Esophagus muscularis mucosa (tissue), 4 donors: ENCODE measurements at places on chromosomes 6 and 20. TPM values are rescaled to one million over a fixed set of nuclear protein-coding genes. Genes with fewer than 3 reads are reported as not detected.

DNA sequence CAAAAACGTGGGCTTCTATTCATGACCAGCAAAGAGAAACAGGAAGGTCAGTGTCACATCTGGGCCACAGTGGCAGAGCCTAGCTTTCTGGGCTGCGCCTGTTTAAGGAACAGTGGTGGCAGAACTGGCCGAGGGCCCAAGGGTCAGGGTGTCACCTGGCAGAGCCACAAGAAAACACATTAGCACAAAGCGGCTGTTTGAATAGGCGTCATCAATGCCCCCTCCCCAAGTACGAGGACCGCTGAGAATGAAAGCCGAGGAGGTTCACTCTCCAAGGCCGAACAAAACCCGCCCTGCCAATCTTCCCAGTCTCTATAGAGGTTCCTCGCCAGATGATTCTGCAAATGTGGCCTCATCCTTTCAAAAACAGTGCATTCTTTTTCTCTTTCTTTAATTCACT is 125.2 kb upstream of the TRAF3IP2 start:
- DNase-seq, result no peak
- no peaks in the 10 kb centered on the region for H3K27me3 ChIP-seq
- peaks cover 12% of the 10 kb centered on the region for H3K4me1 ChIP-seq
- H3K4me3 ChIP-seq, result no peak overlapping the region
- no peak overlapping the region for H3K27ac ChIP-seq
- no peaks in the 10 kb centered on the region for H3K36me3 ChIP-seq

- H3K4me1 ChIP-seq, result no peaks in the 10 kb centered on the region
- peak; percentile 60 for DNase-seq
- no peak overlapping the region for H3K4me3 ChIP-seq
Observed at GRCh38 chr6:110467566-110468140, 8.8 kb downstream of the SLC22A16 start.

DNA sequence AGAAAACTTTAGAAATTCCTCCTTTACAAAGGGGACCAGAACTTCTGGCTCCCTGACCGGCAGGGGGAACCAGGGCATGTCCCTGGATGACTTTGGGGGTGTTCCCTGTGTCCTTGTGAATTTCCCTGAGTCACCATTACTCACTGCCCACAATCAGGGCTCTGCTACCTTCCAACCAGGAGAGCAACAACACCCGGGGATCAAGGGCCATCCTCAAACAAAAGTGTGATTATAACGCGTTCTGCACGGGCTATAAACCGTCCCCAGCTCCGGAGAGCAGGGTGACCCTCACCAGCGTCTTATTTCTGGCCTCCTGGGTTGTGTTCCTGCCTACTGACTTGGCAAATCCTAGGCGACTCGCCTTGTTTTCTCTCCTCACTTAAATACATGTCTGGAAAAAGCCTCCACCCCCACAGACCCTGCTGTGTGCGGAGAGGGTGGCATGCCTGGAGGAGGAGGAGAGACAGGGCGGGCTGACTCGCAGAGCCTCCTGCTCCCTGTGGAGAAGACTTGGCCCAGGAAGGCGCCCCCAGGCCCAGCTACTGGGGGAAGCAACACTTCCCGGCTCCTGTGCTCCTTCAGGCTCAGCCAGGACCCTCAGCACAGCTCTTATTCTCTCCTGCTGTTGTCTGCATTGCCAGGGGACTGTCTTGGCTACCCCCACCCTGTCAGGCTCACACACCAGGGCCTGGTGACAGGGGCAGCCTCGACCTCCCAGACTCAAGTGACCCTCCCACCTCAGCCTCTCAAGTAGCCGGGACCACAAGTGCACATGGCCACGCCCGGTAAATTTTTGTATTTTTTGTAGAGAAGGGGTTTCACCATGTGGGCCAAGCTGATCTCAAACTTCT is 54.1 kb downstream of the FGD2 start:
- peaks cover 18% of the 10 kb centered on the region for H3K4me1 ChIP-seq
- peak overlapping the region; percentile 16 for H3K4me3 ChIP-seq
- no peak for DNase-seq
- no peaks in the 10 kb centered on the region for H3K36me3 ChIP-seq
- peak overlapping the region; percentile 84 for H3K27ac ChIP-seq

- peaks cover 58% of the 10 kb centered on the region for H3K4me1 ChIP-seq
- no peak for DNase-seq
- H3K4me3 ChIP-seq, result no peak overlapping the region
- no peaks in the 10 kb centered on the region for H3K36me3 ChIP-seq
- no peaks in the 10 kb centered on the region for H3K27me3 ChIP-seq
Observed at GRCh38 chr6:144317736-144318135, 32.6 kb downstream of the UTRN start.

GRCh38 chr6:135451617-135452190 is 45.8 kb downstream of the AHI1 start:
- no peaks in the 10 kb centered on the region for H3K4me1 ChIP-seq
- no peak overlapping the region for H3K27ac ChIP-seq
- no peak overlapping the region for H3K4me3 ChIP-seq
- H3K36me3 ChIP-seq, result peaks cover 56% of the 10 kb centered on the region
- no peak for DNase-seq

DNA sequence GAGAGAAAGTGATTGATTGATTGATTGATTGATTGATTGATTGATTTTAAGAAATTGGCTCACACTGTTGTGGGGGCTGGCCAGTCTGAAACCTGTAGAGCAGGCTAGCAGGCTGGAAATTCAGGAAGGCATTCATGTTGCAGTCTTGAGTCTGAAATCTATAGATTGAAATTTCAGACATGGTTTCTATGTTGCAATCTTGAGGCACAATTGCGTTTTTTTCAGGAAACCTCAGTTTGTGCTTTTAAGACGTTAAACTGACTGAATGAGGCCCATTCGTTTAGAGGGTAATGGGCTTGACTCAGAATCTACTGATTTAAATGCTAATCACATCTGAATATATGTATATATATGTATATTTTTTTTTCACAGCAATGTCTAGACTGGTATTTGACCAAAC is 106.3 kb downstream of the STXBP5 start:
- no peaks in the 10 kb centered on the region for H3K4me1 ChIP-seq
- DNase-seq, result no peak
- no peak overlapping the region for H3K27ac ChIP-seq
- H3K4me3 ChIP-seq, result no peak overlapping the region
- H3K27me3 ChIP-seq, result no peaks in the 10 kb centered on the region

- no peak for DNase-seq
- H3K4me3 ChIP-seq, result no peak overlapping the region
- no peak overlapping the region for H3K27ac ChIP-seq
Observed at GRCh38 chr6:159080217-159080976, 35.6 kb upstream of the TAGAP start.

The CNR1 gene
- total RNA-seq, result 12.9 TPM

The PPP1R14C gene
- 0.40 TPM for total RNA-seq

The TREML2 gene
- not detected for total RNA-seq

The BHLHE23 gene
- total RNA-seq, result not detected

The ZNF334 gene
- 0.92 TPM for total RNA-seq
